Calu3 (cell line): ENCODE measurements at places on chromosomes 7 and 10.

DNA sequence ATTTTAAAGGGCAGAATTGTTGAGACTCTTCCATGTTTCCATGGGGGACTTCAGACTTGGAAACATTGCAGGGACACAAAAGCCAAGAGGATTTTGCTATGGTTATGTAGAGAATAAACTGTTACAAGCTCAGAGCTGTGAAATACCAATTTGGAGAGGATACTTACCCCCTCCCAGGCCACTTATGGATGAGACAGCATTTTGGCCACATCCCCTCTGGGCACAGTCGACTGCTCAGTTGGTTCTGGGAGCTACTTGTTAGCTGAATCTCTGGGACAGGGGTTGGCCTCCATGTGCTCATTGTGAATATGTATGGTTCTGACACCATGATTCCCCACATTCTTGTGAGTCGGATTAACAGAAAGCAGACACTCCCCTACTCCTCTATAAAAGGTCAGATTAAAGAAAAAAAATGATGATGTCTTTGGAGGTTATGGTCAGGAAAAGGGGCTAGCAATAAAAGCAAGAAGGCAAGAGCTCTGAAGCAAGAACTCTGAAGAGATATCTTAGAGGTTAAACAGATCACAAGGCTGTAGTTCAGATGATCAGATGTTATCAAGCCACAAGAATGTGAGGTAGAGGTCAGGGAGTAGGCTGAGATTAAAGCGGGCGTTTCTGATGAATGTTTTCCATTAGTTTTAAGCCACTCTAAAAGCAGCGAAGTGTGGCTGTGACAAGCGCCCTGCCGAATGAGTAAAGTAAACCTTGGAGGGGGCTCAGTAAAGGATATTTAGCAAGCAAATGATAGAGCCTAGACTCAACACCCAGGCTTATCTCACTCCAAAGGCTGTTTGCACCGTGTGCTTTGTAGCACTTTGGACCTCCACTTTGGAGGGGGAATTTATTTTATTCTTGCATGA, 17.2 kb downstream of the STAMBPL1 start:
- H3K36me3 ChIP-seq, result peaks cover 4% of the 10 kb centered on the region
- peak overlapping the region; percentile 63 for H3K27ac ChIP-seq
- H3K4me3 ChIP-seq, result peak overlapping the region; percentile 20
- DNase-seq, result no peak

GRCh38 chr10:78950656-78951587, 117.8 kb upstream of the ZMIZ1 start:
- no peaks in the 10 kb centered on the region for H3K27me3 ChIP-seq
- no peaks in the 10 kb centered on the region for H3K4me1 ChIP-seq
- DNase-seq, result no peak
- H3K4me3 ChIP-seq, result no peak overlapping the region
- no peak overlapping the region for H3K27ac ChIP-seq

DNA sequence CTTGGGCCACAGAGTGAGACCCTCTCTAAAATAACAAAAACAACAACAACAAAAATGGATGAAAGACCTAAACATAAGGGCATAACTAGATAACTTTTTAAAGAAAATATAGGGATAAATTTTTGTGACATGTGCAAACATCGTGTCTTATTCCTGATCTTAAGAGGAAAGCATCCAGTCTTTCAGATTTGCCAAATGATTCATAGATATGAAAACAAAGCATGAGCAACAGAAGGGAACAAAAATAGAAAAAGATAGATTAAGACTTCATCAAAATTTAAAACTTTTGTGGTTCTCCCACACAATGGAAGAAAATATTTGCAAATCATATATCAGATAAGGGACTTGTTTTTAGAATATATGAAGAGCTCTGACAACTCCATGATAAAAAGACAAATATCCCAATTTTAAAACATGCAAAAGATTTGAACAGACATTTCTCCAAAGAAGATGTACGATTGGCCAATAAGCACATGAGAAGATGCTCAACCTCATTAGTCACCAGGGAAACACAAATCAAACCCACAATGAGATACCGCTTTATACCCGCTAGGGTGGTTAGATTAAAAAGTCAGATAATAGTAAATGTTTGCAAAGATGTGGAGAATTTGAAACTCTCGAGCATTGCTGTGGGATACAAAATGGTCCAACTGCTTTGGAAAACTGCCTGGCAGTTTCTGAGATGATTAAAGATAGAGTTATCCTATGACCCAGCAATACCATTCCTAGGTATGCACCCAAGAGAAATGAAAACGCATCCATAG, 20.3 kb downstream of the PPIF start:
- H3K4me1 ChIP-seq, result no peaks in the 10 kb centered on the region
- H3K4me3 ChIP-seq, result no peak overlapping the region
- no peak overlapping the region for H3K27ac ChIP-seq
- peaks cover 43% of the 10 kb centered on the region for H3K27me3 ChIP-seq
- H3K36me3 ChIP-seq, result no peaks in the 10 kb centered on the region

DNA sequence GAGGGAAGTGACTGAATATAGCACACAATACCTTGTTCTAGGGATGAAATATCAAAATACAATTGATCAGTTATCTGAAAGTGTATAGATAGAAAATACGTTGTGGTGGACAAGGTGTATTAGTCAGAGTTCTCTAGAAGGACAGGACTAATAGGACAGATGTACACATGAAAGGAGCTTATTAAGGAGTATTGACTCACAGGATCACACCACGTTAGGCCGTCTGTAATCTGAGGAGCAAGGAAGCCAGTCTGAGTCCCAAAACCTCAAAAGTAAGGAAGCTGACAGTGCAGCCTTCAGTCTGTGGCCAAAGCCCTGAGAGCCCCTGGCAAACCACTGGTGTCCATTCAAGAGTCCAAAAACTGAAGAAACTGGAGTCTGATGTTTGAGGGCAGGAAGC, 406.1 kb downstream of the MDFIC start:
- H3K27me3 ChIP-seq, result no peaks in the 10 kb centered on the region
- no peak overlapping the region for H3K27ac ChIP-seq
- no peak overlapping the region for H3K4me3 ChIP-seq
- no peak for DNase-seq

GRCh38 chr7:149823191-149823630, 15.0 kb upstream of the ZNF862 start:
- no peaks in the 10 kb centered on the region for H3K36me3 ChIP-seq
- DNase-seq, result no peak
- H3K27me3 ChIP-seq, result peaks cover 84% of the 10 kb centered on the region
- H3K4me1 ChIP-seq, result no peaks in the 10 kb centered on the region
- H3K4me3 ChIP-seq, result no peak overlapping the region
- no peak overlapping the region for H3K27ac ChIP-seq

GRCh38 chr7:112211348-112211907, 4.9 kb downstream of the ZNF277 start:
- H3K27me3 ChIP-seq, result no peaks in the 10 kb centered on the region
- DNase-seq, result peak; percentile 19
- H3K4me3 ChIP-seq, result no peak overlapping the region
- peaks cover 23% of the 10 kb centered on the region for H3K4me1 ChIP-seq
- H3K36me3 ChIP-seq, result peaks cover 15% of the 10 kb centered on the region
- peak overlapping the region; percentile 35 for H3K27ac ChIP-seq
